ENCODE measurements at places on chromosomes 3 and 15. TPM values are rescaled to one million over a fixed set of nuclear protein-coding genes. Genes with fewer than 3 reads are reported as not detected.

Gene TLR9
- polyA plus RNA-seq: not detected

Gene TMCO5A
- polyA plus RNA-seq: not detected

Gene RAB6B
- polyA plus RNA-seq: 226 TPM

Gene XIRP1
- polyA plus RNA-seq: 1.3 TPM

Gene IFT122
- 38.8 TPM for polyA plus RNA-seq

Gene PLA2G4D
- 0.26 TPM for polyA plus RNA-seq

Gene PDZRN3
- polyA plus RNA-seq: 31.2 TPM

Gene GHRL
- polyA plus RNA-seq: 1.9 TPM

Gene ZNF385D
- 26.9 TPM for polyA plus RNA-seq

Gene CAMP
- polyA plus RNA-seq: not detected

Gene NAA50
- 74.2 TPM for polyA plus RNA-seq

GRCh38 chr3:185103359-185104127, 49.3 kb downstream of the C3orf70 start:
- no peak for DNase-seq

GRCh38 chr15:95059346-95059905, 828.1 kb downstream of the MCTP2 start:
- no peak for DNase-seq

DNA sequence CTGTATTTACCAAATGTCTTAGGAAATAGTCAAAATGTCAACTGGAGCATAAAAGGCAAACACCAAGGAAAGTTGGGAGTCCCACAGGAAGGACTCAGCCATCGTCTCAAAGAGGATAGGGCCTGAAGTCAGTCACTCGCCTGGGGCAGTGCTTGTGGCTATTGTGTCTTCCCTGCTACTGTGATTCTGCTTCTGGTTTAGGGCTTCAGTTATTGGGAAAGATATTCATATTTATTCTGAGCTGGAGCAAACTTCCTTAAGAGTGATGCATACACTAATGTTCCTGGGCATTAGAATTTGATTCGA, 118.1 kb downstream of the EDEM1 start:
- DNase-seq: no peak

DNA sequence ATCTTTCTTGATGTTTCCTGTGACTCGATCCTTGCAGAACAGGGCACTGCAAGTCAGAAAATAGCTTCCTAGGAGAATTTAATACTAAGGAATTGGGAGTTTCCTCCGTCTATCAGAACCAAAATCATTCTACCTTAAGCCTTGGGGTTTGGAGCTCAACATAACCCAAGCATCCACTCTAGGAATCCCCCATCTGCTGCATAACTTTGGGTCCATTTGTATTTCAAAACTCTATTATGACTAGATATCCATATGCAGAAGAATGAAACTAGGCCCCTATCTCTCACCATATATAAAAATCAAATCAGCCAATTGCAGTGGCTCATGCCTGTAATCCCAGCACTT, 61.7 kb upstream of the AKAP13 start:
- no peak for DNase-seq

- no peak for DNase-seq
Measured at GRCh38 chr3:35787936-35788335, 148.6 kb downstream of the ARPP21 start.

DNA sequence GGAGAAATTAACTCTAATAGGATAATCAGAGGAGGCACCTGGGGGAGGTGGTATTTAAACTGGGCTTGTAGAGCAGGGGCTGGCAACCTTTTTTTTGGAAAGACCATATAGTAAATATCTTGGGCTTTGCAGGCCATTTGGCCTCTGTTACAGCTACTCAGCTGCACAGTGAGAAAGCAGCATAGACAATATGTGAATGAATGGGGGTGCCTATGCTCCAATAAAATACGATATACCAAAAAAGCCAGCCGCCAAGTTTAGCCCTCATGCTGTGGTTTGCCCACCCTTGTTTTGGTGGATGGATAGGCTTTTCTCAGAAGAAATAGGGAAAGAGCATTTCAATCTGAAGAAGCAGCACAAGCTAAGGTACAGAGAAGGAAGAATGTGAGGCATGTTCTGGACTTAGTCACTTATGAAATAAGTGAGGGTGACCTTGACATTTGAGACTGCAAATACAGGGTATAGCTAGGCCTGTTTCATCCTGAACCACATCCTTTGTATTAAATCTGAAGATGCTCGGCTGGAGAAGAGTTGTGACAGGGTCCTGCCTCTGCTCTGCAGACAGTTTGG, 131.0 kb upstream of the NR2E3 start:
- no peak for DNase-seq

DNA sequence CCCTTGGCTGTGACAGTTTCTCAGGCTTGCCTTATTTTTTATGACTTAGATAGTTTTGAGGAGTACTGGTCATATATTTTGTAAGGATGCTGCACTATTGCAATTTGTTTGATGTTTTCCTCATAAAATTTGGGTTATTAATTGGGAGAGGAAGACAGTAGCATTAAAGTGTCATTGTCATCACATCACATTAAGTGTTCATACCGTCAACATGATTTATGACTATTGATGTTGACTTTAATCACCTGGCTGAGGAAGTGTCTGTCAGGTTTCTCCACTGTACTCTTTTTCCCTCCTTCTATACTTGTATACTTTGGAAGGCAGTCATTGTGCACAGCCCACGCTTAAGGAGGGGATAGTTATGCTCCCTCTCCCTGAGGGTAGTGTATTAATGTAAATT, 26.9 kb downstream of the TRIM69 start:
- DNase-seq: no peak

DNA sequence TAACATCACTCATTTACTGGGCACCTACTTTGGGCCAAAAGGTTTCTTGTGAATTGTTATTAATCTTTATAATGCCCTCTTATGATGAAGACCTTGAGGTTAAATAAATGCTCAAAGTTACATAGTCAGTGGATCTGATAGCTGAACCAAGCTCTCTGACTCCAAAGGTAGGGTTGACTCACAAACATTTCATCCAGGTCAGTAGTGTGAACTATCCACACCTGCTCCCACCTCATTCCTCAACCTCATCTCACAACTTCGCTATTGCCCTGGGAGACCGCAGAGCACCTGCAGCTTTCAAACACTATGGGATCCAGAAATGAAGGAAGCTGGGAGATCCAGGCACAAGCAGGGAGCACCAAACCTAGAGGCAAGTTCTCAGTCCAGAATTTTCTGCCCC, 93.8 kb upstream of the FGF12 start:
- no peak for DNase-seq

DNA sequence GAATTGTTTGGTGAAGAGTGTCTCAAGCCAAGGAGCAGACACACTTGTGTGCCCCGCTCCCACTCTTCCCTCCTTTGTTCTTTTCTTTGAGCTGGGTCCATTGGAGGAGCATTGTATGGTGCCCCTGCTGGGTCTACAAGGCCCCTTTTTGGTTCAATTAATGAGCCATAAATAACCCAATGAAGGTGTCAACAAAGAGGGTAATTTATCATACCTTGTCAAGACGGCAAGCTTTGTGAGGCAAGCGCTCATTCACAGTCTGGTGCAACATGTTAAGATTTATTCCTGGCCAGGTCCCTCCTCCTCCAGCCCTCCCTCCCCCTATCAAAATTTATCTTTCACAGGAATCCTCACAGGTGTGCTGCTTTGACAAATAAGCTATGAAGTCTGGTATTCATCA, 300.1 kb downstream of the RORA start:
- DNase-seq: no peak

- no peak for DNase-seq
Measured at GRCh38 chr3:183826448-183827250, 1.3 kb upstream of the MAP6D1 start.

GRCh38 chr3:193010191-193010590, 92.5 kb upstream of the MB21D2 start:
- DNase-seq: no peak

DNA sequence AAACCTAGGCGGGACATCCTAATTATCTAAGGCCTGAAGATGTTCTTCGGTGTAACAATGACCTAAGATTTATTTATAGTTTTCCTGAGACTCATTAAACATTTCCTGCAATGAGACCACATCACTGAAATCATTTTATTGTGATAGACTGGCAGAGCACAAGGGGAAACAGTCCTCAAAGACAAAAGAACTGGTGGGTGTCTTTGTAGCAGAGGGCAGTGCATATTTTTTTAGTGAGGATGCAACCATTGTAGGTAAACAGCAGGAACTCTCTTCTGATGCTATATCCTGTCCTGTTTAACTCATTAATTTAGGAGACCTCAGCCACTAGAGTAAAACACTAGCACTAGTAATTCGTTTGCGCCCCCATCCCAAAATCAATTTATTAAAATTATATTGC, 100.0 kb downstream of the MAGI1 start:
- DNase-seq: no peak

GRCh38 chr3:69456631-69457030, 70.7 kb upstream of the FRMD4B start:
- no peak for DNase-seq

- DNase-seq: no peak
Measured at GRCh38 chr3:21668012-21668411, 83.0 kb downstream of the ZNF385D start.

GRCh38 chr15:81410318-81410753, 36.3 kb upstream of the TMC3 start:
- peak; percentile 97 for DNase-seq

- peak; percentile 11 for DNase-seq
Measured at GRCh38 chr3:102980355-102980696, 545.5 kb downstream of the ZPLD1 start.

GRCh38 chr15:83380059-83380458, 67.1 kb upstream of the SH3GL3 start:
- no peak for DNase-seq

- DNase-seq: no peak
Measured at GRCh38 chr3:175969456-175969855, 1110.3 kb downstream of the NAALADL2 start.

DNA sequence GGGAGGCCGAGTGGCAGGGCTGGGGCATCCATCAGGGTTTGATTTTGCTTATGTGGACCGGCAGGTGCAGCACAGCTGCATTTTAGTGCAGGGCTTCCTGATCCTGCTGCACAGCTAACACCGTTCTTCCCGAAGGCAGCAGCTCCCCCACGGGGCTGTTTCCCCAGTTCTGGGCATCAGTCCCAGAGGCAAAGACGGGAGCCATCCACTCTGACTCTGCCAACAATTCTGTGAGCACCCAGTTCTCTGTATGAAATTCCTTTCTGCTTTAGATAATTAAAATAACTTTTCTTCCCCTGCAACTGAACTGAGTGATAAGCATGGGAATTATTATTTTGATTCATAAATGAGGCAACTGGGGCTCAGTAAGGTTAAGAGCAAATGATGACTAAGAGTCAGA, 262.9 kb upstream of the ATP10A start:
- DNase-seq: no peak

- DNase-seq: peak; percentile 41
Measured at GRCh38 chr3:150761831-150762661, 923 bp downstream of the SIAH2 start.

GRCh38 chr15:92521624-92522008, 127.9 kb downstream of the ST8SIA2 start:
- peak; percentile 54 for DNase-seq

- DNase-seq: no peak
Measured at GRCh38 chr3:12579456-12579855, 22.6 kb downstream of the MKRN2 start.

DNA sequence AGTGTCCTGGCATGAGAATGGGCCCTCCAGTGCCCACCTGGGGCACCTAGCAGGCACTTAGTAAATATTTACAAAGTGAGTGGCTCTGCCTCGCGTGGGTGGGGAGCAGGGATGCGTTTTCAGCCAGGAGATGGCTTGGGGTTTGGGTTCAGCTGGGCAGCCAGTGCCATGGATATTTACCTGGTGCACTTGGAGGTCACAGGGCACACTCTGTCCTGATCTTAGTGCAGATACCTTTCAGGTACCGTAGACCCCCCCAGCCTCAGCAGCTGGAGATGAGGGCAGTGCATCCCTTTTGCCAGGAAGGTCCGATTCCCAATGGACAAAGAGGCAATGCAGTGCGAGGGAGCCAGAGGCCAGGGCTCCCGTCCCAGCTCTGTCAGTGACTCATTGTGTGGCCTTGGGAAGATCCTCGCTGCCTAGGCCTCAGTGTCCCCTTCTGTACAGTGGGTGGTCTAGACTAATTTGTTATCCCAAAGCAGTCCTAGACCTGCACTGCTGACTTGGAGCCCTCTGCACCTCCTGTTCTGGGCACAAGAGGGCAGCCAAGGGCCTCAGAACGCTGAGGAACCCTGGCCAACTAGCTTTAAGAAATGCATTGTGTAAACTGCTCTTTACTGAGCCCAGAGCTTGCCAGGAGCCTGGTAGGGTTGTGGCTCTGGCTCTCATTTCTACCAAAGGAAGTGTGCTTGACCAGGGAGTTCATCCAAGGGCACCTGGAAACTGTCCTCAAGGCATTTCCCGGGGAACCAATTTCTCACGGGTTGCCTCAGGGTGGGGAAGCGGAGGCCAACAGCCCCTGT, 16.0 kb downstream of the HDAC11 start:
- peak; percentile 80 for DNase-seq

- DNase-seq: no peak
Measured at GRCh38 chr3:124879337-124879680, 7.9 kb downstream of the ITGB5 start.

All from spinal cord (tissue), 10 donors.